ENCODE measurements at places on chromosomes 2 and 18.

- DNase-seq: no peak
Measured at GRCh38 chr18:2845172-2845571, 1.6 kb upstream of the EMILIN2 start.

- DNase-seq: no peak
Measured at GRCh38 chr2:238242731-238243495, 3.1 kb upstream of the HES6 start.

- DNase-seq: no peak
Measured at GRCh38 chr2:148829618-148830017, 45.4 kb upstream of the KIF5C start.

DNA sequence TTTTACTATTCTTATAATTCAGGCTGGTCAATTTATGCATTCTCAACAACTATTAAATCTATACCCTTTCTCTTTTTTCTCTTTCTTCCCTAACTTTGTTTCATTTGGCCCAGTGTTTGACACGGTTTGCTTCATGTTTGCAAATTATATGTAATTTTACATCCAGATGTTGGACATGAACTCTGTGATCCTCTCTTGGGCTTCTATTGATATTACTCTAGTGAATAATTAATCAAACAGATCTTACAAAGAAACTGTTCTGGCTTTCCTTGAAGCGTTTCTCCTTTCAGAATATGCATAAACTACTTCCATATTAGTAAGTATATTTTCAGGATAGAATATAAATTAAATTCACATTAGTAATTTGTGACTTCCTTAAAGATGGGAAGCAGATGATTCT, 225.1 kb upstream of the TMEFF2 start:
- no peak for DNase-seq

DNA sequence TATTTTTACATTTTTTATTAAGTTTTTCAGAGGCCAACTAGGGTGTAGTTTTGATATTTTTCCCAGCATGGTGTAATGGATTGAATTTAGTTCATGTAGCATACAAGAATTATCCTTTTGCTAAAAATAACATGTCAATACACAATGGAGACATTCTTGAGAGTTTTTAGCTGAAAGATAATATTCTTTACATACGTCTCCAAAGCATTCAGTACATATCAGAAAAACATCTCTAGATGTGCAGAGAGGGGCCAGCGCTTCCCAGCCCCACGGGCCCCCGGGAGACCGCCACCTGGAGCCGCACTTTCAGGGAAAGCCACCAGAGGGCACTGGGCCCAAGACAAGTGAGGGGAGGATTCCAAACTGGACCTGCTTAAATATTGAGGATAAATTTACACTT, 499.4 kb downstream of the GALR1 start:
- no peak for DNase-seq

Measured in osteoblast (primary cell).